ENCODE measurements at places on chromosomes 7 and 10.
A peak's percentile ranks its signal among the peaks of the same experiment; 100 is the strongest.

DNA sequence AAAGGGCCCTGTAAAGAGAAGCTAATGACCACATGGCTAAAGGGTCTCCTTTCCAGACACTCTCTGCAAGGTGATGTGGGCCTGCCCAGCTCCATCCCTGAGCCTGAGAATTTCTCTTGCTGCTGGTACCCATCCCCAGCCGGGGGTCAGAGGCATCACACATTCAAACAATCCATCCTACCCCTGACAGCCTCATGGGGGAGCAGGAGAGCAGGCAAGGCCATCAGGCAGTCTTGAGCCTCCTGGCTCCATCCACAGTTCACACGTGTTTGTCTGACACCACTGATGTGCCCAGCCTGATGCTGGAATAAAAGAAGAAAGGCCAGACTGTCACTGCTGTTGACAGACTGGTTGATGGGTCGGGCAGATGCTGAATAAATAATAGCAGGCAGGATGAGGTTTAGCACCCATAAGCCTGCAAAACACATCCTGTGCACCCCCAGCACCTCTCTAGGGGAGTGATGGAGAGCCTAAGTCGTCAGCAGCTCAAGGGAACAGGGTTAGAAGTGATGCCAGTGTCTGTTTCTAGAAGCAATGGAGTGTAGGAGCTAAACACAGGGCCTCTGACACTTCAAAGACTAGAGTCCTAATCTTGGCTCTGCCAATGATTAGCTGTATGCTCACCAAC, 43.5 kb downstream of the TLL2 start:
- no peak for DNase-seq

GRCh38 chr7:23183279-23184012, 1.6 kb downstream of the NUP42 start:
- peak; percentile 20 for DNase-seq

DNA sequence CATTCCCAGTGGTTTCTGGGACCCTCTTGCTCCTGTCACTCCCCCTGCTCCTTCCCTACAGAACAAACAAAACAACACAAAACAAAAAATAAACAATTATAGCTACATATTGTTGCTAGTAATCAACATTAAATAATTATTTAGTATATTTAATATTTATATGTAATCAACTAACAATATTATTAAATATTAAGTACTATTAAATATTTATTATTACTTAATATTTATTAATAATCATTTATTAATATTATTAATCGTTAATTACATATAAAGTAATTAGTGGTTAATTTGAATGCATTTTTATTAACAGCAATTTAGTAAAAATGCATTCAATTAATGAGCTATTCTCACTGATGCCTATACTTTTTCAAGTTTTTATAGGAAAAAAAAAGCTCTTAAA, 139.4 kb downstream of the ITGB8 start:
- no peak for DNase-seq

- DNase-seq: no peak
Observed at GRCh38 chr10:3781468-3782145, 3.4 kb downstream of the KLF6 start.

DNA sequence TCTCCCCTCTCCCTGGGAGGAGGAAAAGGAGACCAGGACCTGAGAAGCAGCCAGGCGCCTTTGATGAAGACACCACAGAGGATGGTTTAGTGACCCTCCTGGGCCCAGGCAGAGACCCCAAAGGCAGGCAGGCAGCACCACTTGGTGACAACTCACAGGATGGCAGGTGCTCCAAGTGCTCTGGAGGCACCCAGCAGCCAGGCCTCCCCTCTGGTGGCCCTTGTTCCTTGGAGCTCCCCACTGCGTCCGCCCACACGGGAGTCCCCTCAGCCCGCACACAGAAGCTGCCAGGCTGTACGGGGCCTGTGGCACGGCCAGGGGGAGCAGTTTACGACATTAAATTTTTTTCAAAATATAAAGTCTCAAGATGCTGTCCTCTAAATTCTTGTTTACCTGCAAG, 607.1 kb upstream of the FOXK1 start:
- no peak for DNase-seq

Data from SIG-M5 (cell line).